Femur (tissue), 1 donor: ENCODE measurements at places on chromosomes 5 and 9.

GRCh38 chr5:32042551-32042961, 131.6 kb downstream of the GOLPH3 start:
- no peak for DNase-seq

DNA sequence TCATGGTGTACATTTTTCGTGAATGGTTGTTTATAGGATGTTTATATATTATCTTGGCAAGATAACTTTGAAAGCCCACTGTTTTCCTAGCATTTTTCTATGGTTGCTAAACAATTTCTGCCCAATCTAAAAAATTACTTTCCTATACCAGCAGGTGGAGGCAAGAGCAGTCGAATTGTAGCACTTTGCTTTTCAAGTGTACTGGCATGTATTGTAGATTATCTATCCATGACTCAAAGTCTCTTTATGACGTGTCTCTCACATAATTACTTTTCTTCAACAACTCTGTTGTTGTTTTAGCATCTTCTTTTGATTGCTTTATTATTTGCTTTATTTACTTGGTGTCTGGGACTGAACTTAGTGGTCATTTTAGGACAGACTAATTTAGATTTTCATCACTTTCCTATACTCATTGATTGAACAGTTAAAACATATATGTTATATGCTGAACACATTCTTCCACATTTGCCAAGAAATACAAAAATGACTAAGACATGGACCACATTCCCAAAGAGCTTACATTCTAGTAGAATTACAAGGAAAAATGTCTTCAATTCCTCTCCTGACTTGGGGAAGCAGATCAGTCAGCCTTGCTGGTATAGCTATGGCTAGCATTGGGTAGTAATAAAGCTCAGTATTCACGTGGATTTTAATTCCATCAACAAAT, 20.7 kb downstream of the NLN start:
- DNase-seq: no peak

GRCh38 chr9:13568405-13568804, 288.9 kb upstream of the MPDZ start:
- peak; percentile 48 for DNase-seq

GRCh38 chr5:76622973-76623596, at the start of gene F2RL2:
TSS of gene F2RL2 (minus strand) at chr5:76623403. CDS start at chr5:76623230, 173 bp downstream.
- peak; percentile 41 for DNase-seq

DNA sequence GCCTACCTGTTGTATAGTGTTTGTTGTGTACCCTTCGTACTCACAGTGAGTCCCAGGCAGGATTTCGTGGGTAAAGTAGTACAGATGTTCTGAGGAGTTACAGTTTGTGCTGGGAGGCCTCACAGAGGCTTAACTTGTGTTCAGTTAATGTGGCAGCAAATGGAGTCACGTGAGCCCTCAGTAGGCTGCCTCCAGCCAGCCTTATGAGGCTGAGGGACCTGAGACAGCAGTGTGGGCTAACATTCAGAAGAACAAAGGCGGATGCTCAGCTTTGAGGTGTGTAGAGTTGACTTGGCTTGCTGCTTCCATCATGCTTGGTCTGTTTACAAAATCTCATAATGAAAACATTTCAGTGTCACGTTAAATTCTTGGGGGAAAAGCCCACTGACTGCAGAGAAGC, 118.1 kb downstream of the TRIO start:
- no peak for DNase-seq

DNA sequence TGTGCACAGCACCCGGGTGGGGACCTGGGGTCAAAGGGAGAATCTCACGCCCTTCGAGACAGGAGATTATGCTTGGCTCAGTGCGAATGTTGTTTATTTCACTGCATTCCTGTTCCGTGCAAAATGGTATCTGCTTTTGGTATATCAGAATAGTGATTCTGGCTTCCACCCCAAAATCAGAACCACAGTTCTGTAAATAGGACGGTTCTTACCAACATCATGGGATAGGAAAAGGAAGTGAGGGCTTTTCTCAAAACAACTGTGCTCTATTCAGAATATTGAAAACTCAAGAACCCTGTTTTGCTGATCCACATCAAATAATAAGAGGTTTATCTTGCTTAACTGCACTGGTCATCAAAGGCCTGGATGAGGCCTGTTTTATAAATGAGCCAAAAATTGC, 51.6 kb upstream of the FBXW11 start:
- DNase-seq: no peak

DNA sequence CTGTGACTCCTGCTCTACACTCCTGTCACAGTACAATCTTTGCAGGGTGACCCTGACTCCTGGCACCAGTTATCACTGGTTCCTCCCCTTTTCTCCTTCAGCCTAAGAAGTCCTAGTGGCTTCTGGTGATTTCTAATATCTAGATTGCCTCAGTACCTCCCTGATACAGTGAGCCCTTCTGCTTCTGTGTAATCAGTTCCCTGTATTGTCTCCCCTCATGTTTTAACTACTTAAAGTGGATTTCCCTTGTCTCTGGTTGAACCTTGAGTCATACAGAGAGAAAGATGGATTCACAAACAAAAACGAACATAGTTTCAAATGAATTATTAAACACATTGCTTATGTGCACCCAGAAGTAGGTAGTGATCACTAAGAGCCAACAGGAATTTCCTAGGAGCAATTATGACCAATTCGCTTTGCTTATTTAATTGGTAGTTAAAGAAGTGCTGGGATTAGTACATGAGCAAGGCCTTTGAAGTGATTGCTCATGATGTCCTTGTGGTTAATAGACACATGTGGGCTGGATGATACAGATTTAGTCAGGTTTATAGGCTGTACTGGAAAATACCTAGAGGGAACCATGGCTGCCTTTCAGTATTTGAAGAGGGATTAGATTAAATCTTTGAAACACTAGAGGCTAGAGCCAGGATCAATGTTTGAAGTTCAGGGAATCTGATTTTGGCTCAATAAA, 145.8 kb upstream of the MEF2C start:
- DNase-seq: no peak

DNA sequence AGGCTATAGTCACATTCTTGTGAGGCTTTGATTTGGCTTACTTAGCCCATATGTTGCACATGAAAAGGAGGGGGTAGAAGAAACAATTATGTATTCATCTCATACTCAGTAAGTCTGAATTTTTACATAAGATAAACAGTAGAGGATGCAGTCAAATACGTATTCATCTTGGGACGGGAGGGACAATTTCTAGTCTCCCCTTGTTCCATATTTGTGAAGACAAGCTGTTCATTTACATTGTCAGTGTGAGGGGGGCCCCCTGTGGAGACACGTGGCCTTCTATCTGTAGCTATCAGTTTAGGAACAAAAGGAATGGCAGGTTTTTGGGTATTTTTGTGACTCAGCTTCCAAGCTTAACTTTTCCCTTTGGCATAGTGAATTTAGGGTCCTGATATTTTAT, 49.2 kb upstream of the PPP1R2B start:
- no peak for DNase-seq

DNA sequence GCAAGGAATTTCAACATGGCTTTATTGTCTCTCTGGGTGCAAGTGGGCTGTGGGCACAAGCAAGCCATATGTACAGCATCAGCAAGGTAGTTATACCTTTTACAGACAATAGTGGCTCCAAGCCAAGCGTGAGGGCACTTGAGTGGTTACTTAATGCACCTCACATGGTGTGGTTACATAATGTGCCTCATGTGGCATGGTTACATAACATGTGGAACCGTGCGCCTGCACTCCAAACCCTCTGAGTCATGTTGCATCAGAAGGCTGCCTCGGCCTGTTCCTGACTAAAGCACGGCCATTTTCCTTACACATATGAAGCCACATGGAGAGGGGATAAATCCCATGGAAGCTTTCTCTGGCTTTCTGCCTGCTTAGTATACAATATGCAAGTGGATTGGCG, 150.9 kb downstream of the OSTF1 start:
- no peak for DNase-seq
